ENCODE measurements at places on chromosomes 4 and X. TPM values are rescaled to one million over a fixed set of nuclear protein-coding genes. Genes with fewer than 3 reads are reported as not detected.

Gene APLN
- 2.6 TPM for total RNA-seq

Gene PAGE5
- not detected for total RNA-seq

Gene DIPK2B
- not detected for total RNA-seq

Gene FABP2
- not detected for total RNA-seq

Gene SGCB
- total RNA-seq, result 28.2 TPM

Gene CT45A10
- not detected for total RNA-seq

Gene PPEF2
- 0.16 TPM for total RNA-seq

Gene TBC1D19
- 2.8 TPM for total RNA-seq

Gene RAB39B
- total RNA-seq, result 6.9 TPM

Gene WDR17
- 4.4 TPM for total RNA-seq

Gene PI4K2B
- total RNA-seq, result 14.5 TPM

Gene ADH1A
- total RNA-seq, result not detected

Gene TRPC3
- 0.26 TPM for total RNA-seq

Gene MAGEC2
- total RNA-seq, result 0.09 TPM

Gene CENPVL3
- total RNA-seq, result 3.3 TPM

Gene PLS3
- total RNA-seq, result 96.7 TPM

Gene DCX
- 2.1 TPM for total RNA-seq

Gene FAM9B
- total RNA-seq, result not detected

Gene KLHL13
- 5.9 TPM for total RNA-seq

Gene AWAT1
- not detected for total RNA-seq

Gene PAK3
- 4.8 TPM for total RNA-seq

Gene ATP5ME
- 468 TPM for total RNA-seq

Gene PROM1
- 56.8 TPM for total RNA-seq

Gene SSX4B
- total RNA-seq, result not detected

Gene ZGRF1
- total RNA-seq, result 46.6 TPM

Gene DRP2
- 0.39 TPM for total RNA-seq

Gene SUPT20HL1
- total RNA-seq, result not detected

Gene DNAAF6
- not detected for total RNA-seq

Gene GLRA2
- not detected for total RNA-seq

Gene GNRHR
- total RNA-seq, result not detected

Gene CHRNA9
- total RNA-seq, result 1.9 TPM

Gene PLP2
- 12.9 TPM for total RNA-seq

Gene CXCL8
- not detected for total RNA-seq

Gene GABRG1
- 0.17 TPM for total RNA-seq

Gene TMSB4X
- total RNA-seq, result 2,468 TPM

Gene PABPC1L2A
- 0.83 TPM for total RNA-seq

Gene SPANXD
- total RNA-seq, result not detected

Gene HOPX
- total RNA-seq, result 0.26 TPM

Gene SEPTIN6
- 62.9 TPM for total RNA-seq

Gene CLCN4
- 8.9 TPM for total RNA-seq

Gene TRIM2
- total RNA-seq, result 42.0 TPM

Gene CABS1
- total RNA-seq, result not detected

Gene ZFYVE28
- 4.5 TPM for total RNA-seq

Gene SHOX
- not detected for total RNA-seq

Gene ERAS
- not detected for total RNA-seq

Gene FGF5
- not detected for total RNA-seq

Gene CFAP299
- total RNA-seq, result not detected

Gene MTMR8
- 6.1 TPM for total RNA-seq

Gene XAGE1B
- total RNA-seq, result 0.37 TPM

Gene ACOT9
- 32.6 TPM for total RNA-seq

Gene RNF128
- total RNA-seq, result 0.99 TPM

Gene ZIC3
- 78.0 TPM for total RNA-seq
